BJ (cell line): ENCODE measurements at places on chromosomes 11 and 22.

- no peak for DNase-seq
These were observed 88.3 kb downstream of the AMOTL1 start for GRCh38 chr11:94856443-94856842.

- DNase-seq, result no peak
These were observed 12.3 kb downstream of the LARGE2 start for GRCh38 chr11:45934580-45935318.

GRCh38 chr22:41995211-41995610 is 3.4 kb upstream of the WBP2NL start:
- no peak for DNase-seq

- no peak for DNase-seq
These were observed 11.8 kb downstream of the SAMM50 start for GRCh38 chr22:43967069-43967468.

GRCh38 chr22:27207907-27208306 is 550.5 kb downstream of the MIAT start:
- DNase-seq, result no peak
